ENCODE measurements at places on chromosomes 6 and 20.

GRCh38 chr20:24305371-24305770 is 164.1 kb upstream of the SYNDIG1 start:
- no peak for DNase-seq

DNA sequence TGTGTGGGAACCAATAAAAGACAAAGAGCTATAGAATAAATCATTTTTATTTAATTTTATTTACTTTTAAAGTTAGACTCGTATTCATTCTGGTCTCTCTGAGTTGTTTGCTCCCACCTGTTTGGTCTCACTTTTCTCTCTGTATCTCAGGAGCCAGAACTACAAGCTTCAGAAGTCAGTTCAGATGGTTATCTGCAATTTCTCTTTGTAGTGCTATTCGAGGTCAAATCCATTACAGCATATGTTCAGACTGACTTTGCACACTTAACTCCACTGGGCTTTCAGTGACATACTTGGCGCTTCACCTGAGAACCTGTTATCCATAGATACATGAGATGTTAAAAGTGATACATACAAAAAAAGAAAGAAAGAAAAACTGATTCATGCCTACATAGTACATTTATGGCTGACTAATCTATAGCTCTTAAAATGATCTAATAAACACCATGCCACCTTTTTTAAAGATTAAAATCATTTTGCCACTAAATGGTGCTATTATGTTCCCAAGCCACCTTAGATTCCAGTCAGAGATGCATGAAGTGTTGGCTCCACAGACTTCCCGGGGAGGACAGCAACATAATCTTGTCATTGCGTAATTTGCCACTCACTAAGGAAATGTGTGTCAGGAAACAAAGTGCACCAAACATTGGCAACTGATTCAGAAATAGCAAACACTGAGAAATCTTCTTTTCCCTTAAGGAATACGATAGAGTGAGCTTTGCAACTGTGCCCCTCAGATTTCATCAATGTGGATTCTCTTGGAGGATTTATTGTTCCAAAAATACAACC is 396.7 kb downstream of the HACE1 start:
- DNase-seq: no peak

GRCh38 chr20:22861231-22861980 is 173.7 kb upstream of the SSTR4 start:
- DNase-seq: no peak

GRCh38 chr6:105680131-105680530 is 277.2 kb upstream of the PREP start:
- DNase-seq: no peak

GRCh38 chr6:75498862-75499261 is 5.3 kb upstream of the FILIP1 start:
- DNase-seq: no peak

- DNase-seq: no peak
These were observed 56.6 kb upstream of the TBC1D7 start for GRCh38 chr6:13384966-13385365.

DNA sequence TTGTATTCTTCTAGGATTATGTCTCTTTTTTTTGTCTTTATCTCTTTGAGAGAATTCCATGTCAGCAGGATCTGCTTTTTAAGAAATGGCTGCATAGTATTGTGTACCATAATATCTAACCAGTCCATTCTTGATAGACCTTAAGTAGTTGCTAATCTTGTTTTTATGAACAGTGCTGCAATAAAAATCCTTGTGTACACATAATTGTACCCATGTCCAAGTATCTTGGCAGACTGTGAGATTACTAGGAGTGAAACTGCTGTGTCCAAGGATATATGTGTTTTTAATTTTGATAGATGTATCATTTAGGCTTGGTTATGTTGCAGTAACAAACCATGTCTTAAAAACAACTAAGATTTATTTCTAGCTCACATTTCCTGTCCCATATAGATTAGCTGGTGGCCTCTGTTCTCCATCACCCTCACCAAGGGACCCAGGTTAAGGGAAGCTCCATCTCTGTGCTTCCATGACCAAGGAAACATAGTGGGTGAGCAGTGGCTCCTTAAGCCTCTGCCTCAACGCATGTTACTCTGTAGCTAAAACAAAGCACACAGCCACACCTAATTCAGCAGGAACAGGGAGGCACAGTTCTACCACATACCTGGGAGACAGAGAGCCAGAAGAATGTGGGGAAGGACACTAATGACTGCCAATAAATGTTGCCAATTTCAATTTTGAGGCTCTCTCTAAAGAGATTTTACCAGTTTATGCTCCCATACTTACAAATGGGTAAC is 12.1 kb upstream of the SUMO4 start:
- DNase-seq: no peak

DNA sequence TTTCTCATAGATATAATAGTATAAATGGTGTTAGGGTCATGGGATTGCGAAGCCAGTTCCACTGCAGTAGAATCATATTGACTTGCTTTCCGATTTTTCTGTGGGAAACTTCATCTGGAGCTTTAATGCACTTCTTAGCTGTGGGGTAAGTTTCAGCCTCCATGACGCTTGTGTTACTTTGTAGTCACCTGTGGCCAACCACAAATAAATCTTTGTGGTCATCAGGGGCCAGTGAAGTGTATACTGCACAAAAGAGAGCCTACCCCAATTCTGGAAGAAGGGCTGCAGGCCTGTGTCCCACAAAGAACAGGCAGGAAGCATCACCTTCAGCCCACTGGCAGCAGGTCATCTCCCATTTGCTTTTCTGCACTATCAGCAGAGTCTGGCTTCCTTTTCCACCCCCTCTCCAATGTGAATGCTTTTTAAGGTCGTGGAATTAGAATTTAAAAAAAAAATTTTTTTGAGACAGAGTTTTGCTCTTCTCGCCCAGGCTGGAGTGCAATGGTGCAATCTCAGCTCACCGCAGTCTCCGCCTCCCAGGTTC is 32.0 kb downstream of the MTHFD1L start:
- DNase-seq: no peak

- DNase-seq: no peak
These were observed 1.7 kb upstream of the ZKSCAN8 start for GRCh38 chr6:28139860-28140543.

DNA sequence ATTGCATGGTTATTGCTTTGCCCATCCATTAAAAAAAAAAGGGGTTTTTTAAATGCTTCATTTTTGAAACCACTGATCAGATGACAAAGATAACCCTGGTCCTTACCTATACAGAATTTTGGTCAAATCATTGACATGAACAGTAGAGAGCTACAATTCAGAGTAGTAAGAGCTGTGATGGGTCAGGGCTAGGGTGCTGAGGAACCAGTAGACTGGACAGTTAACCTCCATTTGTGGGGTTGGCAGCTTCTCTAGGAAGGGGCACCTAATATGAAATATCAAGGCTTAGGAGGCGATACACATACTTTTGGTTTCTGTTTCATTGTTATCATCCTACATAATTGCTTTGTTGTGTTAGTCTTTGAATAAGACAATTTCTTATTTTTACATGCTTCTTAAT is 55.1 kb downstream of the ORC3 start:
- DNase-seq: no peak

DNA sequence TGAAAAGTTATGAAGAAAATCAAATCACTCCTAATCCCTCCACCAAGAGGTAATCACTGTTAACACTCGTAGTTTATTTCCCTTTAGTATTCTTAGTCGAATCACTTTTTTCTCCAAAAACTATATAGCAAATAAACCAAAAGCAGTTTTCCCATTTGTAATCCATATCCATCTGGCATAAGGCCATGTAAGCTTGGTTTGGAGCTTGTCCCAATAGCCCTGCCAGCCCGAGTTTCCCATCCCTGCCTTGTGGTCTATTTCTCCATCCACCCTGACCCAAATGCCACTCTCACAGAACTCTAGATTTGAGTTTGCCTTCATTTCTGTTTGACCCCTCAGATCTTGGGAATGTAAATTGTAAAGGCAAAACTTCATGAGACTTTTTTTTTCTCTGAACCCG is 71.8 kb upstream of the DSP start:
- no peak for DNase-seq

GRCh38 chr6:90490030-90490716 is 96.7 kb downstream of the MAP3K7 start:
- DNase-seq: no peak

GRCh38 chr6:140921366-140922226 is 1211.1 kb upstream of the GJE1 start:
- DNase-seq: no peak

GRCh38 chr6:73782911-73783310 is 86.9 kb downstream of the CD109 start:
- no peak for DNase-seq

- DNase-seq: no peak
These were observed 32.4 kb downstream of the TRAF3IP2 start for GRCh38 chr6:111573131-111573883.

DNA sequence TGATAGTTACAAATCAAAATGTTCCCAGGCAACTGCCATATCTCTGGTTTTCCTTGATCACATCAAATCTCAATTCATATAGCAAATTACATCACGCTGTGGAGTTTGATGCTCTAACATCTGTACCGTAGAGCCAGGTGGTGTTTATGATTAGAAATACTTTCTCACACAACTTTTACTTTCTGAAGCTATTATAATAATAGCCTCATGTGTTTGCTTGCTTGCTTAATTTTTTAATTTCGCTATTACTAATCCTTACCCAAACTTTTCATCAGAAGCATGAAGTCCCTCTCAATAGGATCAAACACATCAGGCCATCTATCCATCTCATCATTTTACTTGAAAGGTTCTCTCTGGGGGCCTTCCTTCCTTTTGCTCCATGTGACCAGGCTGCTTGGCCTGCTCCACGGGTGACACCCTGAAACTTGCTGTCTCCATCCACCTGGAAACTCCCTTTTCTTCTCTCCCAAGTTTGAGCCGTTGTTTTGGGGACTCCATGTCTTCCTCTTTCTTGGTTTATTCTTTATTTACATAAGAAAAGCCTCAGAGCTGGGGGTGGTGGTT is 75.4 kb downstream of the ADAT2 start:
- DNase-seq: no peak

DNA sequence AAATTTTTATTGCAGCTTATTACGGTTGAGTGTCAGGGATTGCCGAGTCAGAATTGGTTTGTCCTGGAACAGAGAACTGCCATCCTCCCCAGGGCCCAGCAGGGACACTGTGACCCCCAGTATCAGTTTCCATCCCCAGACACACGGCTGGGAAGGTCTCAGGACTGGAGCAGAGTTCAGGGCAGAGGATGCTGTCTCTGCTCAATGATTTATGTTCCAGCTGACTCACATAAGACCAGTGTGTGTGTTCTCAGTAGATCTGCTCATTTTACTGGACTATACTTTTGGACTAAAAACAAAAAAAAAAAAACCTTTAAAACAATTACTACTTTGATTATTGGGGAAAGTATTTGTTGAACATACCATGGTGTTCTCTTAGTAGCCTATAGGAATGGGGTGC is 44.2 kb downstream of the FNDC1 start:
- DNase-seq: no peak

DNA sequence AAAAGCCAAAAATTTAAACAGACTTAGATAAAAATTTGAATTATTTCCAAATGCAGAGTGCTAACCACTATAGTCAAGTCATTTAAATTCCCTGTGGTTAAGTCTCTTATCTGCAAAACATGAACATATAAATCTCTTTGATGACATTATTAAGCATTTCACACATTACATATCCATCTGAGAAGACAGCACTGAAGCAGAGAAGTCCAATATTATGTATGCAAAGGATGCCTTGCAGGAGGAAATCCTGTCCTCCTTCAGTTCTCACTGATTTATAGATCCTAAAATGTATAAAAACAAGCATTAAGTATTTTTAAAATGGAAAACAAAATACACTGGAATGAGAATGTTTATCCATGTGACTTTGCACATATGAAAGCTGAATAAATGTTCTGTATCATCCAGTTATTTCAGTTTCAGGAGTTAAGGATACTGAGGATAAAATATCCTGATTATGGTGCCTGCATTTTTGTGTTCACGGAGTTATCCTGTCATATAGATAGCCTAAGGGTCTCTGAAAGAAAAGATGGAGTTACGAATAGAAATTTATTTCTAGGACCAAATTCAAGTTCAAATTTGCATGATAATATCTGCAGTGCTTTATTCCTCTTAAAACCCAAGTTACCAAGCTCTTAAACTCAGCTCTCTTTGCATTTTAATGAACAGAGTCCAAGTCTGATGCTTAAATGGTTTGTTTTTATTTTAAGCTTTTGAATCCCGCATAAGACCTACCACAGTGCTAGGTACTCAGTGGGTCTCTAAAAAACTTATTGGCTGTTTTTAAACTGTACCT is 145.4 kb downstream of the PRKN start:
- DNase-seq: no peak

DNA sequence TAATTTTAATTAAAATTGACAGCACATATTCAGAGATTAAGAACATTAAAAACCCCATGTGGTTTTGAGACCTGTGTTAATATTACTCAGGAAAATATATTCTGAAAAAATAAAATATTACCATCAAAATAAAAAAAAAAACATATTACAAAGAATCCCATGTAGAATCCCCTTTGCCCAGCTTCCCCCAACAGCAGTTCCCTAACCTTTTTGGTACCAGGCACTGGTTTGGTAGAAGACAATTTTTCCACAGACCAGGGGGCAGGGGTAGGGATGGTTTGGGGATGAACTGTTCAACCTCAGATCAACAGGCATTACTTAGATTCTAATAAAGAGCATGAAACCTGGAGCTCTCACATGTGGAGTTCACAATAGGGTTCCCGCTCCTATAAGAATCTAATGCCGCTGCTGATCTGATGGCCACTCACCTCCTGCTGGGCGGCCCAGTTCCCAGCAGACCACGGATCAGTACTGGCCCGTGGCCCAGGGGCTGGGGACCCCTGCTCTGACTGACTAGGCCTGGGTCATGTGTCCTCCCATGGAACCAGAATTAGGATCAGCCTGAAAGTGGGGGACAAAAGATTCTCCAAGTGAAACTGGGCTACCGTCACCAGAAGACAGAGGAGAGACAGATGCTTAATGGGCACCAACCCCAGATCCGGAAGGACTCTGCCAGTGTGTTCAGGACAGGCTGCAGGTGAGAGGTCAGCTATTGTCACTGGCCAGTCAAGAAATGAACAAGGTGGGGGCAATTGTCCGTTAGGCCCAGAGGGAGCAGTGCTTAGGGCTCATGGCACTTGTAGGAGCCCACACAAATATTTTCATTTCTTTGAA is 235.5 kb downstream of the PREX1 start:
- DNase-seq: no peak

- DNase-seq: no peak
These were observed 160.4 kb downstream of the BTBD9 start for GRCh38 chr6:38479331-38479730.

- no peak for DNase-seq
These were observed 64.8 kb upstream of the TMEM30A start for GRCh38 chr6:75349262-75349984.

GRCh38 chr20:37395921-37396415 is 50.0 kb downstream of the SRC start:
- no peak for DNase-seq

All from stimulated activated CD4-positive, alpha-beta T cell treated with anti-CD3 and anti-CD28 coated beads, Interleukin-4, amount 100 ng/mL, for 4 hours (primary cell).